ENCODE measurements at places on chromosomes 2 and 18.

DNA sequence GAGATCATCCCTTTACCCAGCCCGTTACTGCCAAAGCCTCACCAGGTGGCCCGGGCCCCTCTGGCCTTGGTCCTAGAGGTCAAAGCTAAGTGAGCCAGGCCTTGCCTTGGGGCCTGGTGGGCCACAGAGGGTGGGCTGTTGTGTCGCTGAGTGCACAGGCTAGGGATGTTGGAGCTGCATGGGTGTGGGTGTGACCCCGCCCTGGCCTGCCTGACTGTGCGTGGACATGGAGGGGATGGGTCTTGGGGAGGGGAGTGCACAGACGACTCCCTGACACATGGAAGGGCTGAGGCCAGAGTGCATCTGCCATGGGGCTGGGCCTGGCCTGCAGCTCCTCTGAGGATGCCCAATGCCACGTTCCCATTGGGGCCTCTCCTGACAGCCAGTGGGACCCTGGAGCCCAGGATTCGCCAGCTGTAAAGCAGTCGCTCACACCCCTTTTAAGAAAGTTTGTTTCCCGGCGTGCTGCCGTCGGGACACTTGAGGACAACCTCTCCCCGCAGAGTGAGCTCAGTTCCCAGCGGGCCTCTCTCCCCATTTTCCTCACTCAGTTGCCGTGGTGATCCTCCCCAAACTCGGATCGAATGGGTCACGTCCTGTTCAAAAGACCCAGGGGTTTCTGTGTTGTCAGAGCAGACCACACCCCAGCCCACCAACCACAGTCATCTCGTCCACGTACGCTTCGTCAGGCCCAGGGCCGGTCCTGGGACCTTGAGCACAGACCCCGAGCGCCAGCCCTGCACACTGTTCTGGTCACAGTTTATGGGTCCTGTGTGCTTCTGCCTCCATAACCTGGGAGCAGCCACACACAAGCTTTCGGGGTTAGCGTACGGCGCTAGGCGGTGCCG is 93.5 kb downstream of the NFATC1 start:
- DNase-seq, result no peak

GRCh38 chr18:11661430-11661829 is 27.6 kb upstream of the GNAL start:
- no peak for DNase-seq

DNA sequence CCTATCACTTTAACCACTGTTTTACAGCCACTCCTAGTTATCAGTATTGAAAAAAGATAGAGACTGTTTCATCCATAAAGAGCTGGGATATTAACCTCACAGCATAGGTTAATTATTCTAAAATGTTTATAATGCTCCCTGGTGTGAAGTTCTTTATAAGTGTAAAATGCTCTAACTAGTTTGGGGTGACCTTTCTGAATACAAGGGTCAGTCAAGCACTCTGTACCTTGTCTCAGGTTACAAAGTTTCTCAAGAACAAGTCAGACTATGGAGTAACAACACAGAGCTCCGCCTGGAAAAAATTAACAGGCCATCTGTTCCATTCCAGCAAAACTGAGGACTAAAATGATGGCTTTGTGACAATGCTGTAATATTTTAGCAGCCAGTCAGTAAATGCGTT is 107.4 kb downstream of the NOL4 start:
- DNase-seq, result no peak

DNA sequence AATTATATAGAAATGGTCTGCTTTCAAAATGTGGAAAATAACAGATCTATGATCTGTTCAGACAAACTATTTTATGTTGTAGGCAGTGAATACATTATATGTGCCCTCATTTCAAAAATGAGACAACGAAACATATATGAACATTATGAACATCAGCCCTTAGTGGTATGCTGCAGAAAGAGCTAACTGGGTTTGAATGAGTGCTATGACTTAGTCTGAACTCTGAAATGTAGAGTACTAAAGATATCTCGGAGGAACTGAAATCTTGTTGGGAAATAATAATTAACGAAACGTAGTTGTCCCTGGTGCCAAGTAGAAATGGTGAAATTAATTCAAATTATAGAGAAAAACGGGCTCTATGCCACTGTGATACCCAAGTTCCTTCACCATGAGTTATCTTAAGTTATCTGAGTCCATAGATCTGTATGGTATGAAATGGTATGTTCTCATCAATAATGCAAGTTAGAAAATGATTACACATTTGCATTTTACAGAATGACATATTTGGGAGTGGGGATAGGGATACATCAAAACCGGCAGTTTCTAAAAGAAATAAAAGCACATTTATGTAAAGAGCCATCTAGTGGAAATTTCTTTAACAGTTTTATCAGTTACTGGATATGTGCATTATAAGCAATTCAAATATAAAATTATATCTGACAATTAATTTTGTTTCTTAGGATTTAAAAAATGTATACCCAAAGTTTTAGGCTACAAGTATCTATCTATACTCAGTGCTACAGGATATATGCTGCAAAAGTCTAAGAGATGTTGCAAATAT is 26.7 kb downstream of the STARD6 start:
- DNase-seq, result no peak

- no peak for DNase-seq
These were observed 153.2 kb downstream of the NEDD4L start for GRCh38 chr18:58196881-58197872.

GRCh38 chr2:101697124-101698013 is at the start of gene MAP4K4:
Gene MAP4K4, plus strand, starts transcription at chr2:101697707. Its CDS starts 374 bp downstream, at chr2:101698081.
- no peak for DNase-seq

GRCh38 chr2:197672371-197672893 is 3.0 kb downstream of the RFTN2 start:
- DNase-seq, result no peak

GRCh38 chr2:8693157-8693821 is 11.4 kb downstream of the ID2 start:
- no peak for DNase-seq

GRCh38 chr2:194380011-194380410 is 1277.0 kb upstream of the SLC39A10 start:
- DNase-seq, result no peak

DNA sequence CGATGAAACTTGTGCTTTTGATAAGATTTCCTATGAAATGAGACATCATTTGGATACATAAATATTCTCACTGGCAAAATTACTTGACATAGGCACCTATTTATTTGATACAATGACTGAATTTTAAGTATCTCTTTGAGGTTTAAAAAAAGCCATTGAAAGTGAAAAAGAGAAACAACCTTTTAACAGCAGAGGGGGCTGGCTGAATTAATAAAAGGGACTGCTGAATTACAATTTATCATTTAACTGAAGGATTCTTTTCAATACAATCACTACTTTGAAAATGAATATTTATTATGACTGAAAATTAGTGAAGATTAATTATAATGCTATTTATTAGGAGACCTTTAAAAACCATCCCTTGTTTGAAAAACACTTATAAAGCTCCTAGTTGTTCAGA is 335.3 kb downstream of the DLGAP1 start:
- no peak for DNase-seq

- DNase-seq, result no peak
These were observed 2.1 kb upstream of the PUM2 start for GRCh38 chr2:20352581-20353216.

DNA sequence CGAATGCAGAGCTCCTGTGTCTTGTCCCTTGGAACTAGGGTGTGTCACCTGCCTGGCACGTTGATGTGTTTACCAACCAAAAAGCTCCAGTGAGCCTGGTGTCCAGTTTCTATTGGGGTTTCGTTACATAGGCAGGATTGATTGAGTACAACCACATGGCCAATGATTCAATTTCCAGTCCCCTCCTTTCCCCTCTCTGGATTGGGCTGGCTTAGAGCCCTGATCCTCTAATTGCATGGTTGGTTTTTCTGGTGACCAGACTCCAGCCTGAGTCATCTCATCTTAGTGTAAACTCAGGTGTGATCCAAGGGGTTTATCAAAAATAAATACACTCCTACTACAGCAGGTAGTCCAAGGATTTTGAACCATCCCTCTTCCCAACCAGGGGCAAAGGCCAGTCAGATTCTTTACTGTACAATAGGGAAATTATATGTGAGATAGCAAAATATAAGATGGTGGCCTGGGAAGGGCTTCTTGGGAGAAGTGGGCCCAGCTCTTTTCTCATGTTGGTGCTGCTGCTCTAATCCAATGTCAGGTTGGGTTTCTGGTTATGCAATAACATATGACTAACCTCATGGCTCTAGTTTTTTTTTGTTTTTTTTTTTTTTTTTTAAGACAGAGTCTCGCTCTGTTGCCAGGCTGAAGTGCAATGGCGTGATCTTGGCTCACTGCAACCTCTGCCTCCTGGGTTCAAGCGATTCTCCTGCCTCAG is 64.7 kb upstream of the MGAT5 start:
- DNase-seq, result no peak

DNA sequence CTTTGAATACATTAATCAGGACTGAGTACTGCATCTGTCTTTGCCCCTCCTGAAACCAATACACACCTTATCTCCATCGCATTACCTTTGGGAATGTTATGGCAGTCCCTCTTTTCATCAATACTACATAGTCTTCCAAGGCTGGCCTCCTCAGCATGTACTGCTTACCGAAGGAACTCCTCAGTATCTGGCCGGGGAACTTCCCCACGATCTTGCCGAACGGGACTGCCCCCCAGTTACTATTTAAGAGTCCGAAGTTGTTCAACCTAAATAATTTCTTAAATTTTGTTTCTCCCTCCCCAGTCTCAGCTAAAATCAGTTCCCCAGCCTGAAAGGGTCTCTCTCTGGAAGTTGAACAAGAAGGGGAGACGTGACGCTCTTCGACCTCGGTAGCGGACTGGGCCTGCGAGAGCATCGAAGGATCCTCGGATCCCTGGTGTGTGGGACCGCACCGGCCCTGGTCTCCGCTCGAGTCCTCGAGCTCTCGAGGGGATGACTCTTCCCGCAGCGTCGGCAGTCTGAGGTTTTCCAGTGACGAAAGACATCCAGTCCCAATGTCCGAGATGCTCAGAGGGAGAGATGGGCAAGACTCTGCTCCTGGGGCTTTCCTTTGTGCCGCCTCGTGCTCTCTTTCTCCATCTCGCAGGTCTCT is 489 bp downstream of the TRMT61B start:
- no peak for DNase-seq

DNA sequence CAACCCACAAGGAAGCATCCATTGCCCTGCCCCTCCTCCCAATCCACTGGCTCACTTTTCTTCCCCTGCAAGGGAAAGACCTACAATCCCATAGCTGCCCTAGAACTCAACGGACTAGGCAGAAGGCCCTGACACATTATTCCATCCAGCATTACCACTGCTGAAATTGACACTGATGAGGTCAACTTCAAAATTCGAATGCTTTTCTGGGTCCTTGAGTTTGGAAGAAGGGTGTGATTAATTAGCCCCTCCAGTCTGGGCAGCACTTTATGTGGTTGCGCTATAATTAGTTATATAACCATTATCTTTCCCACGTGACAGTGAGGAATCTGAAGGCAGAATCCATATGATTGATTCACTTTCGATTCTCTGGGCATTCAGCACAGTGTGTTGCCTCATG is 55.7 kb downstream of the EVA1A start:
- no peak for DNase-seq

DNA sequence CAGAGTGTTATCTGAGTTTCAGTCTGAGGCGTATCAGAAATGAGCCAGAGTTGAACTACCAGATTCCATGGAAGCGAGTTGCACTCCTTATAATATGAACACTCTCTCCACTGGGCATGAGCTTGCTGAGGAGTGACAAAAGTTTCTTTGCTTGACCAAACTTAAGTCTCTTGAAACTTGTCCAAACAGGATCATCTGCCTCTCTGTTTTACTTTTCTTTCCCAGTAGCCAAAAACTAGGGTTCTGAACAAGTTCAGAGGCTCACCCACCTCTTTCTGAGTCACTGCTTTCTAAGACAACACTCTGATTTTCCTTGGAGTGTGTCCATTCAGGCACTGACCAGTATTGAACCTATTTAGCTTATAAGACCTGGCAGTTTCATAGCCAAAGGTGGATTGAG is 233.2 kb upstream of the TCF4 start:
- no peak for DNase-seq

- DNase-seq, result no peak
These were observed 80.4 kb downstream of the EPB41L3 start for GRCh38 chr18:5463390-5463789.

GRCh38 chr18:48893061-48893607 is 57.6 kb downstream of the SMAD7 start:
- DNase-seq, result no peak

GRCh38 chr2:16738361-16739225 is 73.0 kb upstream of the CYRIA start:
- DNase-seq, result no peak

- DNase-seq, result no peak
These were observed 17.2 kb downstream of the SESTD1 start for GRCh38 chr2:179247318-179248023.

DNA sequence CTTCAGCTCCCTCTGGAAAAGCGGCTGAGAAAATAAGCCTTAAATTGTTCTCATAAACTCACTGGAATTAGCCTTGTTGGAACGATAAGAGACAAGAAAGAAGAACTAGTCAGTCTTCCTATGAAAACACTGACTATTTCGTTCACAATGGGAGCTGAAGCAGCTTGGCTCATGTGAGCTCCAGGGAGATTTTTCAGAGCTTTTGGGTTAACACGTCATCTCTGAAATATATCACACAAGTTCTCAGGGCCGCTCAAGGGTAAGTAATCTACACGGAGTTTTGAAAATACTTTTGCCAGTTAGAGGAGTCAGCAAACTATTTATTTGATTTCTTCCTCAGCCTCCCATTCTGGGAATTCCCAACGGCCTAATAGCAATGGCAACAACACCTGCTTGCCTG is 316.2 kb upstream of the MGAT5 start:
- DNase-seq, result no peak

- no peak for DNase-seq
These were observed 133.1 kb downstream of the NFATC1 start for GRCh38 chr18:79528846-79529245.

DNA sequence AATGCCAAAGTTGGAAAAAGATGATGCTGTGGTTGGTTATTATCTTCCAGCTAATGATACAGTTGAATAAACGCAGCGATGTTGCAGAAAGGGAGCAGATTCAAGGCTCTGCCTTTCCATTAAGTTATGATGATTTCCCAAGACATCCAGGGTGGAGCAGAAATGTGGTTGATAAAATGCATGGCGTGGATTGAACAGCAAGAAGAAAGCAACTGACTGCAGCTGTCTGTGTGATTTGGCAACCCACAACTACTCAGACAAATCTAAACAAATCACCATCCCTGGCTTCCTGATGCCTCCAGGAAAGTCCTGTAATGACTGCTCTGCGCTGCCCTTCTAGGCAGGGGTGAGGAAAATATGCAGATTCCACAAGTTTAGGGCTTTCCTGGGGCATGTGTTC is 166.3 kb downstream of the NRP2 start:
- DNase-seq, result no peak

DNA sequence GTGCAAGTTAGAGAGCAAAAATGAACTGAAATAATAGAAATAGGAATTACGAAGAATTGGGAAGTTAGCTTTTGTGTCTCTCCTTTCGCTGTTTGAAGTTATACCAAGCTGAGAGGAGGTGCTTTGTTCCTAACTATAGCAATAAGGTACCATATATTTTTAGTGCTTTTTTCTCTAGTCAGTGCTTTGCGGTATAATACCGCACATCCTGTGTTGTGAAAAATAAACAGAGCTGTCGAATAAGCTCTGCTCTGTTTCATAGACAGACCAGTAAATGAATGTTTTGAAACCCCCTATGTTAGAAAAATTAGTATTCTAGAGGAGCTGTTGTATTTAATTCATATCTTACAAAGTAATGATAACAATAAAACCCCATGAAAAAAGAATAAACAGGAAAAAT is 130.8 kb downstream of the MAP4K4 start:
- no peak for DNase-seq

Data from NCI-H187 treated with DMSO at 0.1 percent for 48 hours (cell line).